A172 (cell line): ENCODE measurements at places on chromosomes 6 and 20. TPM values are rescaled to one million over a fixed set of nuclear protein-coding genes. Genes with fewer than 3 reads are reported as not detected.

DNA sequence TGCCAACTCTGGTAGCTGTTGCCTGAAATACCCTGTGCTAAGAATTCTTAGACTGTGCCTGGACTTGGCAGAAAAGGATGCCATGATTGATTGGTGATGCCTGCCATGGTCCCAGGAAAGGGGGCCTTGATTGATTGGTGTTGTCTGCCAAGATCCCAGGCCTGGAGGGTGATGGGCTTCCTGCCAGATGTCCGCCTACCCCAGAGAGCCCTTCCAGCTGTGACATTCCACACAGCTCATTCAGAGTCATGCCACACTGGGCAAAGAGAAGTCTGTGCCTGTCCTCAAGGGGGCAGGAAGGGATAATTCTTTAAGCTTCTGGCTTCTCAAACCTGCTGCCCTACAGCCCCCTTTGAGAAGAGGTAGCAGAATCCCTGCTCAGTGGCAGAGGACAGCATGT, 24.6 kb downstream of the RIMS4 start:
- DNase-seq, result no peak

GRCh38 chr20:63939061-63939935, 16.9 kb downstream of the UCKL1 start:
- no peak for DNase-seq

CYP24A1 gene
- total RNA-seq, result 0.05 and 0.21 TPM in 2 replicates

KIF3B gene
- total RNA-seq, result 33.8 and 42.7 TPM in 2 replicates

- peak; percentile 51 for DNase-seq
Observed at GRCh38 chr6:5398530-5398929, 137.2 kb downstream of the FARS2 start.

GRCh38 chr20:290084-290831, at the start of gene C20orf96:
Gene C20orf96 (minus strand): TSS chr20:290750. CDS start chr20:290610, 140 bp downstream.
- DNase-seq, result peak; percentile 94

- DNase-seq, result no peak
Observed at GRCh38 chr20:41391587-41392001, 25.0 kb upstream of the EMILIN3 start.

DNA sequence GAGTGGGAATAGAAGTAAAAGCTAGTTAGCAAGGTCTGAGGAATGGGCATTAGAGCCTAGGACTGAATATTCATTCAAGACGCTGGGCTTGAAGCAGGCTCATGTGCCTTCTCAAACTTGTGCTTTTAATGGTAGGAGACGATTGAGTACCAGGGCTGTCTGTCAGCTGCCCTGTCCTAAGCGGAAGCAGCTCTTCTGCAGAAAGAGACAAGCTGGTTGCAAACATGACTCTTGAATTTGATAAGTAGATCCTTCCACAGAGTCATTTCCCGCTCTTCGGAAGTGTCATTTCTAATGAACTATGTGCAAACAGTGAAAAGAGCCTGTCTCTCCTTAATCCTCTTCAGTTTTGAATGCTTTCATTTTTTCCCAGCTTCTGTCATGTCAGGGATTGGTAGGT, 176.4 kb downstream of the TFAP2B start:
- no peak for DNase-seq

OR2W1 gene
- total RNA-seq, result not detected in 2 replicates

ZC2HC1B gene
- not detected in 2 replicates for total RNA-seq
